ENCODE measurements at places on chromosomes 3 and 15. TPM values are rescaled to one million over a fixed set of nuclear protein-coding genes. Genes with fewer than 3 reads are reported as not detected.

Gene NBEAL2
- total RNA-seq = 27.2 TPM

DNA sequence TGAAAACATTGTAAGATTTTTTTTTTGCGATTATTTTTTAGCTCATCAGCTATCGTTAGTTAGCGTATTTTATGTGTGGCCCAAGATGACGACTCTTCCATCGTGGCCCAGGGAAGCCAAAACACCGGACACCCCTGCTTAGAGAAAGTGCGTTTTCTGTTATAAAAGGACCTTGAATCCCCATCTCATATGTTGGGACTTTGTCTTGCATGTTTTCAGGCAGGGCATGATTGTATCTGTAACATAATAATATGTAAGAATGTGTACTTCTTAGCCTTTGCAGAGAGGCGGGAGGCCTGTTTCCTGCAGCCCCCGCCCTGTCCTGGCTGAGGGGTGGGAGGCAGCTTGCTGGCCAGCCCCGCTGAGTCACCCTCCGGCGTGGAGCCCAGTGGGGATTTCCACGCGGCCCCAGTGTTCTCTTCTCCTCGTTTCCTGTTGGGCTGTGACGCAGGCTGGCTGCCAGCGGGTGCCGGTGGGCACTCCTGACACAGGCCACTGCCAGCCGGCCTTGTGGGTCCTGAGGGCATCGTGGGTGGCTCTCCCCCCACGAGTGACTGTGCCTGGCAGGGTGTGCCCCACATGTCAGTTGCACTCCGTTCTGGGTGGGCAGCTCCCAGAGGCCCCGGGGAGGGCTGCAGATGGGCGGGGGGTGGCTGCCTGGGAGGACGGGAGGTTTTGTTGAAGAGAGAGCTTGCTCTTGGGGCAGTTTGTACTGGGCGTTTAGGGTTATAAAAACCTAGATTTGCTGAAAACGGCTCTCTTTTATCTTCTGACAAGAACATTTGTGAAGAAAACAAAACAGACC is 55.6 kb downstream of the SMAD3 start:
- no peak for DNase-seq

Gene NPAP1
- total RNA-seq = not detected

DNA sequence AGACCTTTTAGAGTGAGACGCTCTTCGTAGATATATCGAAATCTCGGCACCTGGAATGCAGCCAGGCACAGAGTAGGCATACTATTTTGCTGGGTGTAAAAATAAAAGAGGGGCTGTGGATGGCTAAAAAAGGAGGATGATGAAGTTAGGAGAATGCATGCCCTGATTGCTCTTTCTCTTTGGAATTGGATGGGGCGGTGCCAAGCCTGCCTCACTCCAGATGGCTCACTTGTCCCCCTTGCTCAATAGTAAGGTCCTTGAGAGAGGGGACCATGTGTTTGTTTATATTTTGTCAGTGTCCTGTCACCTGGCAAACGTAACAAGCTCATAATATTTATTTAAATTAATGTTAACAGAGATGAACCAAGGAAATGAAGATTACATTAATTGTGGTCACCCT is 33.0 kb downstream of the SNRK start:
- peak; percentile 59 for DNase-seq

- DNase-seq = peak; percentile 62
These were observed 57.2 kb downstream of the SEC22A start for GRCh38 chr3:123258811-123259420.

Gene KIF15
- 16.0 TPM for total RNA-seq

DNA sequence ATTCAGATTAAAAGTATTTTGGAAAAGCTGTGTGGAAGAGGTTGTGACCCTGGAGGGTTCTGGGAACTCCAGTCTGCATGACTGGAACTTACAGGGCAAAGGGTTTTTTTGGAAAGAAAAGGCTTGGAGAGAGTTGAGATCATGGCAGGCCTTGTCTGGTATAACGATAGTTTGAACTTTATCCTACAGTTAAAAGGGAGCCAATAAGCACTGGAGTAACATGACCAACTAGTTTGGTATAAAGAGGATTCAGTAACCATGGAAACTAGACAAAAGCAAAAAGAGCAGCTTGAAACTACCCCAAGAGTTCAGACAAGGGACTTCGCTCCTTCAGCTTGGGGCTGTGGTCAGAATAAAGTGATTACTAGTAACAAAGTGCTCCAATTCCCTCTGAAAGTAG is 151.2 kb upstream of the TMCO5A start:
- DNase-seq = no peak

GRCh38 chr3:193788189-193788991 is 195.4 kb downstream of the OPA1 start:
- DNase-seq = peak; percentile 29

- no peak for DNase-seq
These were observed 82.8 kb downstream of the SEMA5B start for GRCh38 chr3:122944671-122945161.

GRCh38 chr15:74206801-74207281 is 4.3 kb upstream of the STRA6 start:
- DNase-seq = peak; percentile 90

DNA sequence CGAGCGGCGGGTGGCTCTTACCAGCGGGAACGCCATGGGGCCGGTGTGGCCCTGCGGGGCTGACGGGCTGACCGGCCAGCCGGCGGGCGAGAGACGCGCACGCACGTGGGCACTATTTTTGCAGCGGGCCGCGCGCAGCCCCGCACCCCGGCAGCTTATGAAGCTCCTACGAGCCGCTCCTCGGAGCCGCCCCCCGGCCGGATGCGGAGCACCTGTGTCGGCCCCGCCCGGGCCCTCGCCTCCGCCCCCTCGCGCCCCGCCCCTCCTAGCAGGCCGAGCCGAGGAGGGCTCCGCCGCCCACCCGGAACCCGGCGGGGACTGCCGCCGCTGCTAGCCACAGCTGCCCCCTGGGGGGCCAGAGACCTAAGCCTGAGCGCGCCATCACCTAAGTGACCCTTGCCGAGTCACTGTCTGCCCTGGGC is 683 bp upstream of the CPEB1 start:
- DNase-seq = no peak

DNA sequence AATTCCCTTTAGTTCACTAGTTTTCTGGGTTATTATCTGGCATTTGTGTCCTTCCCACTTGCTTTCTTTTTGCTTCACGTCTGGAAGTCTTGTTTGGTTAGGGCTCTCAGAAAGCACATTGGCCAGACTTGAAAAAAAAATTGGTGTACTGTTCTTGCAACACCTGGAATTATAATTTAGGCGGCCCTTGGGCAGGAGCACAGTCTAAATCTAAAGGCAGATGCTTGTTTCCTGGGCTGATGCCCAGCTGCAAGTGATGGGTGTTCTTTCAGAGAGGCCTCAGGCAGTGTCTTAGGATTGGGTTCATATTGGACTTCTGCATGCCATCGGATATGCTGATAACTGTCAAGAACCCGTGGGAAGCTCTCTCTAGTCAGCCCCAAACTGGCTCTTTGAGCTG is 521.5 kb downstream of the PDCD6IP start:
- no peak for DNase-seq

Gene SH2D7
- not detected for total RNA-seq

GRCh38 chr3:123105201-123106189 is 38.7 kb downstream of the PDIA5 start:
- no peak for DNase-seq

GRCh38 chr3:190497811-190498210 is 16.1 kb upstream of the IL1RAP start:
- DNase-seq = no peak

DNA sequence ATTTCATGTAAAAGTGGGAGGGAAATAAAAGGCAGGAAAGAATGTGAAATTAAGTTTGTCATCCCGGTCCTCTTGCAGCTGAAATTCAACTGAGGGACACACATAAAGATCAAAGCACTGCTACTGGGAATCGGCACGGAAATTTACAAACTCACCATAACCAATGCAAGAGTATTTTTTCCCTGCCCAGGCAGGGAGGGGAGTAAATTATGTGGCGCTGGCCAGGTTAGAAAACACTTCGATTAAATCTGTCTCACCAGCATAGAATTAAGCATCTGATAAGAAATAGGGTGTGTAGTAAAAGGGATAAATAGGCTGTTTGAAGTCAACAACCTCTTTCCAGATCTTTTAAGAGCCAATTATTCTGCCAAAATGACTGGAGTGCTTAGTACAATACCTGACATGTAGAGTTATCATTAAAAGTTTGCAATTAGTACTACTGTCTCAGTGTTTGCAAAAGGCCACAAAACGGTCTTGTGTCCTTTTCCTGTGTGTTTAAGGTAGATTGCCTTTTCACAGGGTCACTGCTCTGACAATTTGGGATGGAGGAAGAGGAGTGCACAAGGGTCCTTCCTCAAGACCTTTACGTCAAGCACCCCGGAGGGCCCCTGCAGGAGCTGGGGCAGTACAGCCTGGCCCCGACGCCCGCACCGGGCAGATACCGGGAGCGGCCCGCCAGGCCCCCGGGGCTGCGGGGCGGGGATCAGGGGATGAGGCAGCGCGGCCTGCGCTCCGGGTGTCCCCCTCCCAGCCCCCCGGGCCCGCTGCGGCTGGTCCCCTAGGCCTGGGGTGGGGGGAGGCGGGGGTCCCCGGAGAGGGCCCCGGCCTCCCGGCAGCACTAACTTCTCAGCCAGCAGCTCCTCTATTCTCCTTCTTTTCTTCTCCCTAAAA is 651 bp downstream of the UBA3 start:
- DNase-seq = peak; percentile 19

DNA sequence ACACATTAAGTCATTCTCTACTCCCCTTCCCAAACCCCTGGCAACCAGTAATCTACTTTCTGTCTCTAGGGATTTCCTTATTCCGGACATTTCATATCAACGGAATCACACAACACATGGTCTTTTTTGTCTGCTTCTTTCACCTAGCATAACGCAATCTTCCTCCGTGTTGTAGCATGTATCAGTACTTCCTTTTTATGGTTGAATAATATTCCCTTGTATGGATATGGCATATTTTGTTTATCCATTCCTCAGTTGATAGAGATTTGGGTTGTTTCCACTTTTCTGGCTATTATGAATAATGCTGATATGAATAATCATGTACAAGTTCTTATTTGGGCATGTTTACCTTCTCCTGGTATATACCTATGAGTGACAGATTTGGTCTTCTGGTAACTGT is 63.1 kb downstream of the TRANK1 start:
- no peak for DNase-seq

- peak; percentile 51 for DNase-seq
These were observed 120.6 kb downstream of the CD47 start for GRCh38 chr3:107969994-107970819.

GRCh38 chr15:31216215-31216911 is 110.3 kb upstream of the KLF13 start:
- peak; percentile 48 for DNase-seq

Gene CRELD1
- 30.0 TPM for total RNA-seq

- DNase-seq = no peak
These were observed 59.4 kb upstream of the IMPG2 start for GRCh38 chr3:101379658-101380376.

Gene SKOR1
- total RNA-seq = 4.9 TPM

GRCh38 chr3:49803465-49804140 is 542 bp downstream of the INKA1 start:
- DNase-seq = peak; percentile 35

DNA sequence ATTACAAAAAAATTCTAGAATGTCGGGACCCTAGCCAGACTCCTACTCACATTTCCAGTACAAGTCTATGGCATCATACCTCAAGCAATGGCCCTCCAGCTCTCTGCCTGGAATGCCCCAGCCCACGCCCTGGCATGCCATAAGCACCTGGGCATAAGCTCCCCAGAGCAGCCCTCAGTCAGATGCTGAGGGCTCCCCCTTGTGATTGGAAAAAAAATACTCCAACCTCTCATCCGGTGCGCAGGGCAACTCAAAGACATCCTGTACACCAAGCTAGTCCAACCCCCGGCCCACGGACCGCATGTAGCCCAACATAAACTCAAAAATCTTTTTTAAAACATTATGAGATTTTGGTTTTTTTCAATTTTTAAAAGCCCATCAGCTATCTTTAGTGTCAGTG is 115.4 kb downstream of the NEK10 start:
- DNase-seq = no peak

Gene XIRP1
- not detected for total RNA-seq

Gene LSMEM2
- not detected for total RNA-seq

GRCh38 chr15:64236156-64236894 is 73.5 kb upstream of the PPIB start:
- DNase-seq = no peak

- no peak for DNase-seq
These were observed 24.9 kb downstream of the TSPAN3 start for GRCh38 chr15:77045985-77046384.

Gene C3orf85
- not detected for total RNA-seq
